ENCODE measurements at places on chromosomes 3 and 15.

DNA sequence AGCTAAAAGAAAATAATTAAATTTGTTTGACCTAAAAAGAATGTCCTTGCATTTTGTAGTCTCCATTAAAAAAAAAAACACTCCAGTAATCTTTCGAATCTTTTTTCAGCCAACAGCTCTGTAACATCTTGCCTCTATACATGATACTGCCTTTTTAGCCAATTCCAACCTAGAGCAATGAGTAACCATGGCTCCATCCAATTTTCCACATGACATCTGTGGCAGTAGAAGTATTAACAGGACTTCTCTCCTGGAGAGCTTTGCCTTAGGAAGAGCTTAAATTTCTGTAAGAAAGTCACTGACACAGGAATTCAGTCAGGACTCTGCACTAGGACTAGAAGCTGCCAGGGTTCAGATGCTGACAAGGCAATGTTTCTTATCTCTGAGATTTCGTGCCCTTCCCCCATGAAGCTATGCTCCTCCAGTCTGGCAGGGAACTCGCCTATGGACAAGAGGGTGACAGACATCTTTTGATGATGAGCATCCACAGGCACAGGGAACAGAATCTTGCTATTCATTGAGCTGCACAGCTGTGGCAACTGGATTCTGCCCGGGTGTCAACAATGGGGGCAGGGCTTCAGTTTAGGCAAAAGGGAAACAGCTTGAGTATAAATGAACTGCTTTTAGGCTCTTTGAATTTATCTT, 81.8 kb downstream of the ALCAM start:
- no peak for DNase-seq

DNA sequence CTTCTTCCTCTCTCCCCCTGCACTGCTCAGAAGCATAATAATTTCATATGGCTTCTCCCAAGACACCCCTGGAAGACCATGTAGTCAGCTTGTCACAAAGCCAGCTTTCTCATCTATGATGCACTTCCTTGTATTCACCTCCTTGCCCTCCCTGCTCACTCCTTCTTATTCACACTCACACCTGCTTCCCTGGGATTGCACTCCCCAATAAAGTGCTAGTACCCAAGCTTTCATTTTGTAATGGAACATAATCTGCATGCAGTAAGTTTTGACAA, 76.9 kb upstream of the FRMD4B start:
- DNase-seq: no peak

- DNase-seq: peak; percentile 36
Observed at GRCh38 chr3:169629895-169630294, 33.6 kb downstream of the MECOM start.

DNA sequence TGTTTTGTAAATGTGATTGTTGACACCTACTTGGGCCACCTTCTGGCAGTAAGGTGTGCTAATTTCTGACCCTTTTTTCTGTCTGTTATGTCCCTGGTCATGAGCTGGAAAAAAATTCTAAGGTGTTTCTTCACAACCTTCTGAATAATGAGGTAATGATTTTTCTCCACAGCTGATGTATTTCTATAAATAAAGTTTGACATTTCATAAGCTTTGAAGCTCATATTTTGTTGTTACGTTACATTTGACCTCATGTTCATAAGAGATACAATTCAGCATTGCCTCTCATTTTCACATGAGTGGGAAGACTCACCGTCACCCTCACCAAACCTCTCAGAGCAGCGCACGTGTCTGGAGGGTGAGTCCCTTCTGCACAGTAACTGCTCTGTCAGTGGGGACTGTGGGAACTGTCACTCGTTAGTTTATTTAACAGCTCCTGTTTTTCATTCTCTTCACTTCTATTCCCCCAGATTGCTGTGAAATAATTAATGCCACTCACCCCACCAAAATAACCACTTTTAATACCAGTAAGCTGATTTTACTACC, 140.9 kb downstream of the PLCL2 start:
- DNase-seq: no peak

- no peak for DNase-seq
Observed at GRCh38 chr15:91261345-91261744, 161.3 kb downstream of the SV2B start.

- DNase-seq: no peak
Observed at GRCh38 chr15:78408355-78408640, 29.7 kb upstream of the IREB2 start.

GRCh38 chr3:59326246-59327024, 276.6 kb upstream of the CFAP20DC start:
- DNase-seq: no peak

DNA sequence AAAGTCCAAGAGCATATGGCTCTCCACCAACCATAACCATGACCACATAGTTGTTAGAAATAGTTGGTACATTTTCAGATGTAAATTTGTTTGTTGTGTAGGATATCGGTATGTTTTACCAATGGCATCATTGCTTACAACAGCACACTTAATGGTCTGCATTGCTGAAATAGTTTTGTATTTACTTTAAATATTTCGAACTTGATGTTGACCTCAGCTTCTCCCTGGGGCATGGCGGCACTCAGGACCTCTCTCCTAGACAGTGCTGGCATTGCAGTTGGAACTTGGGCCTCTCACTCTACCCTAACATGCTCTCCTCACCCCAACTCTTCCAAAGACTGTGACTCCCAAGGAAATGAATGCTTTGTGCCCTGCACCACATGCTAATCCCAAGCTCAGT, 5.0 kb downstream of the SLC22A13 start:
- no peak for DNase-seq

DNA sequence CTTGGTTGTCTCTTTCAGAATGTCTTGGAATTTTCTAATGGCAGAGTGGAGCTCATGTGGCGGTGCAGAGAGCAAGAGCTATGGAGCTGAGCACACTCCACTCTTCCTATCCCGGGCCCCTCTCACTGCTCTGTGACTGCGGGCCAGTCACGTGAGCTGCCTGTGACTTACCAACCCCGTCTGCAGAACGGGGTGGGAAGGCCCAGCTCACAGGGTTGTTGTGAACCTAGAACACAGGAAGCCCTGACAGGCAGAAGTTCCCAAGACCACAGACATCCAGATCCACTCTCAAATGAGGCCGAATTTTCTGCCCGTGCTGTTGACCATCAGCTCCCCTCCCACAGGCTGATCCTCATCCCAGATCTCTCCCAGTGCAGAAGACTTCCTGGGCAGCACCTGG, 35.5 kb upstream of the PLXNA1 start:
- DNase-seq: no peak

- no peak for DNase-seq
Observed at GRCh38 chr3:71114610-71115009, 468.9 kb downstream of the FOXP1 start.

DNA sequence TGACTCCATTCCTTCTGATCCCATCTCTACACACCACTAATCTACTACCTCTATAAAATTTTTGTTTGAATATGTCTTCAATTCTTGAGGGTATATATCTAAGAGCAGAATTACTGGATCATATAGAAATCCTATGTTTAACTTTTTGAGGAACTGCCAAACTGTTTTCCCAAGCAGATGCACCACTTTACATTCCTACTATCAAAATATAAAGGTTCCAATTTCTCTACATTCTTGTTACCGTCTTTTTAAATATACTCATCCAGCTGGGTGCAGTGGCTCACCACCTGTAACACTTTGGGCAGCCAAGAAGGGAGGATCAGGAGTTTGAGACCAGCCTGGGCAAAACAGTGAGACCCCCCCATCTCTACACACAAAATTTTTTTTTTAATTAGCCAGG, 268.0 kb downstream of the SCAPER start:
- no peak for DNase-seq
